ENCODE measurements at places on chromosomes 6 and 20. TPM values are rescaled to one million over a fixed set of nuclear protein-coding genes. Genes with fewer than 3 reads are reported as not detected.

The HFE gene
- polyA plus RNA-seq, result 12.6 TPM

The EPB41L2 gene
- 267 TPM for polyA plus RNA-seq

The MCCD1 gene
- not detected for polyA plus RNA-seq

The SSTR4 gene
- polyA plus RNA-seq, result 0.42 TPM

The GHRH gene
- polyA plus RNA-seq, result not detected

The FAM83C gene
- not detected for polyA plus RNA-seq

The EYA2 gene
- polyA plus RNA-seq, result 0.77 TPM

The HEY2 gene
- polyA plus RNA-seq, result 1.6 TPM

The JAG1 gene
- 52.4 TPM for polyA plus RNA-seq

The ELOVL2 gene
- polyA plus RNA-seq, result 6.5 TPM

The LST1 gene
- polyA plus RNA-seq, result 4.4 TPM

The TRIM40 gene
- polyA plus RNA-seq, result 0.14 TPM

The GLYATL3 gene
- polyA plus RNA-seq, result not detected

The TP53TG5 gene
- polyA plus RNA-seq, result 2.0 TPM

GRCh38 chr6:43187821-43188220 lies 5.8 kb downstream of the CUL9 start:
- DNase-seq, result no peak
- no peak overlapping the region for H3K4me3 ChIP-seq
- H3K27ac ChIP-seq, result no peak overlapping the region
- no peaks in the 10 kb centered on the region for H3K27me3 ChIP-seq
- H3K4me1 ChIP-seq, result peaks cover 11% of the 10 kb centered on the region

- H3K36me3 ChIP-seq, result no peaks in the 10 kb centered on the region
- DNase-seq, result no peak
- H3K4me1 ChIP-seq, result no peaks in the 10 kb centered on the region
- H3K27ac ChIP-seq, result no peak overlapping the region
- H3K4me3 ChIP-seq, result no peak overlapping the region
These were observed 69.8 kb upstream of the SLC35F1 start for GRCh38 chr6:117837261-117837660.

DNA sequence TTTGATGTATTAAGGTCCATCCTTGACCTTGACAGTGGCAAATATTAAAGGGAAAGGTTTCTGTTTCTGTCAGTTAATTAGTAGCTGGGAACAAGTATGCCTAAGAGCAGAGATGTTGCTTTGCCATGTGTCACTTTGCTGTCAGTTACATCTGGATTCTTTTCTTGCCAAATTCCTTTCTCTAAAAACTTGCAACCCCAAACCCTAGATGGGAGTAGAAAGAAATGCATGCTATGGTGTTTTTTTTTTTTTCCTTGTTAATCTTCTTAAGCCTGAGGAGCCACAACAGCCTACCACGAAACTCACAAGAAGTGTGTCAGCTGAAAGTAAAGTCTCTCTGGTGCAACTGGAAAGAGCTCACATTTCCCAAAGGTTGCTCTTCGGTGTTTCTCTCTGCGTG lies 18.0 kb upstream of the CLDN20 start:
- no peak for DNase-seq
- no peaks in the 10 kb centered on the region for H3K36me3 ChIP-seq
- no peaks in the 10 kb centered on the region for H3K4me1 ChIP-seq
- no peak overlapping the region for H3K4me3 ChIP-seq
- no peak overlapping the region for H3K27ac ChIP-seq

GRCh38 chr20:46731770-46732169 lies 22.3 kb downstream of the SLC2A10 start:
- H3K36me3 ChIP-seq, result no peaks in the 10 kb centered on the region
- H3K4me1 ChIP-seq, result no peaks in the 10 kb centered on the region
- no peaks in the 10 kb centered on the region for H3K27me3 ChIP-seq
- no peak for DNase-seq

- H3K27ac ChIP-seq, result no peak overlapping the region
- no peak for DNase-seq
- H3K36me3 ChIP-seq, result no peaks in the 10 kb centered on the region
- no peaks in the 10 kb centered on the region for H3K4me1 ChIP-seq
These were observed 24.3 kb upstream of the LRFN2 start for GRCh38 chr6:40611434-40611833.

DNA sequence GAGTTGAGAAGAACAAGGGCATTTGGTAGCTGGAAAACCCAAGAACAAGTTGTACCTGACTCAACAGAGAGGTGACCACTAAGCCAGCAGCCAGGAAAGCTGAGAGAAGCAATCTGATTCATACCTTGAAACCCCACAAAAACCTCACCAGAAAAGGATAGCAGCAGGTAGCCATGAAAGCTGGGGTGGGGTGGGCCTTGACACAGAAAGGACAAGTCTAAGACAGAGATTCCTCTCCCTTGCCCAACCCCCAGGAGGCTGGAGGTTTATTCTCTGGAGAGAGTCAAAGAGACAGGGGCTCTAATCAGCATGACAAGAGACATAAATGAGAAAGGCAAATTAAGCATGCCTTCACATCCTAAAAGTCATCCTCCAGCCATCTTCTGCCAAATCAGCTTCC lies 151.7 kb upstream of the DST start:
- DNase-seq, result no peak
- no peak overlapping the region for H3K4me3 ChIP-seq
- no peaks in the 10 kb centered on the region for H3K27me3 ChIP-seq
- no peaks in the 10 kb centered on the region for H3K4me1 ChIP-seq
- H3K36me3 ChIP-seq, result no peaks in the 10 kb centered on the region

GRCh38 chr20:58092871-58093270 lies 135.6 kb downstream of the ANKRD60 start:
- H3K4me3 ChIP-seq, result no peak overlapping the region
- no peak for DNase-seq
- no peaks in the 10 kb centered on the region for H3K36me3 ChIP-seq
- no peak overlapping the region for H3K27ac ChIP-seq
- H3K27me3 ChIP-seq, result no peaks in the 10 kb centered on the region

- DNase-seq, result no peak
- no peak overlapping the region for H3K4me3 ChIP-seq
- H3K4me1 ChIP-seq, result no peaks in the 10 kb centered on the region
These were observed 396.7 kb downstream of the SYNE1 start for GRCh38 chr6:152240436-152240835.

DNA sequence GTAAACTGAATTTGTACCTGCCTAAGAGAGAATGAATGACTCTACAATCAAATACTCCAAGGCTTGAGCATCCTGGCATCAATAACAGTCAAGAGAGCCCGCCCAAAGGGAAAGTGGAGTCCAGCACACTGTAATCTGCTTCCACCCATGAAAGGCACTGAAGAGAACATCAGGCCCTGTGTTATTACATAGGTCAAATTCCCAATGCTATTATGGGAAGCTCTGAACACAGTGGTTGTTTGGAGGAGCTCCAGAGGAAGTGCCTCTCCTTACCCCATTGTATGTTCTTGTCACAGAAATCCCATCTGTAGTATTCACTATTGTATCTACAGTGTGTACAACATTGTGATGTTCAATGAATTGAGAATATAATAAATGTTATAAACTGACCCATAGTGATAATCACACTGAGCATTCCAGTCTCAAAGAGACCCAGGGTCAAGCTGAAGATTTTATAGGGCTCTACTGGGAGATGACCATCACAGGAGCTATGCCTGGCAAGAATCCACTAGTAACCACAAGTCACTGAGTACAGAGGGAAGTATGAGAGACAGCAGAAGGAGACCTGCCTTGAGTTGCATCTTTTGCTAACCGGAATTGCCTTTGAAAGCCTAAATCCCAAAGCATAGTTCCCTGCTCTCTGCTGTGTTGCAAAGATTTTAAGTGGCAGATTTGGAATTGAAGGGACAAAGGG lies 446.7 kb downstream of the GJA1 start:
- no peak overlapping the region for H3K27ac ChIP-seq
- no peak for DNase-seq
- no peaks in the 10 kb centered on the region for H3K36me3 ChIP-seq
- no peaks in the 10 kb centered on the region for H3K27me3 ChIP-seq

GRCh38 chr20:939606-940005 lies 23.5 kb upstream of the ANGPT4 start:
- no peak overlapping the region for H3K4me3 ChIP-seq
- H3K36me3 ChIP-seq, result no peaks in the 10 kb centered on the region
- no peak overlapping the region for H3K27ac ChIP-seq
- no peaks in the 10 kb centered on the region for H3K4me1 ChIP-seq
- peaks cover 17% of the 10 kb centered on the region for H3K27me3 ChIP-seq
- DNase-seq, result no peak

GRCh38 chr6:105644073-105644489 lies 241.2 kb upstream of the PREP start:
- H3K4me1 ChIP-seq, result no peaks in the 10 kb centered on the region
- no peaks in the 10 kb centered on the region for H3K36me3 ChIP-seq
- no peak for DNase-seq
- H3K4me3 ChIP-seq, result no peak overlapping the region
- no peaks in the 10 kb centered on the region for H3K27me3 ChIP-seq
- no peak overlapping the region for H3K27ac ChIP-seq

- DNase-seq, result no peak
These were observed 38.5 kb downstream of the SOD2 start for GRCh38 chr6:159654483-159655098.

DNA sequence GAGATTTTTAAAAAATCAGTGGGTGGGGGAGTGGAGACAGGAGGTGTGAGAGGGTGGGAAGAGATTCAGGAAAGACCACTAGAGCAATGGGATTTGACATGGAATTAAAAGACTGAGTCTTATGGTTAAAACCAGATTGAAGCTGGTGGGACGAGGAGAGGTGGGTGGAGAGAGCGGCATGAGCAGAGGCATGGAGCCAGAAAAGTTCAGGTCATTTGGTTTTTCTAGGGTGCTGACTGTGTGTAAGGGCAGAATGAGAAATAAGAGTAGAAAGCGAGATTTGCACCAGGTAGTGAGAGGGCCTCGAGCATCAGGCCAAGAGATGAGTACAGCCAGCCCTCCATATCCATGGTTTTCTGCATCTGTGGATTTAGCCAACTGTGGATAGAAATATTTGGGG lies 121.3 kb downstream of the TCP11 start:
- H3K27ac ChIP-seq, result peak overlapping the region; percentile 83
- no peak overlapping the region for H3K4me3 ChIP-seq
- peaks cover 63% of the 10 kb centered on the region for H3K4me1 ChIP-seq
- H3K27me3 ChIP-seq, result no peaks in the 10 kb centered on the region
- H3K36me3 ChIP-seq, result no peaks in the 10 kb centered on the region
- DNase-seq, result no peak

GRCh38 chr20:21490105-21490504 lies 23.8 kb downstream of the NKX2-2 start:
- H3K4me1 ChIP-seq, result no peaks in the 10 kb centered on the region
- peaks cover 43% of the 10 kb centered on the region for H3K27me3 ChIP-seq
- no peak for DNase-seq
- no peak overlapping the region for H3K4me3 ChIP-seq
- no peaks in the 10 kb centered on the region for H3K36me3 ChIP-seq
- H3K27ac ChIP-seq, result no peak overlapping the region

DNA sequence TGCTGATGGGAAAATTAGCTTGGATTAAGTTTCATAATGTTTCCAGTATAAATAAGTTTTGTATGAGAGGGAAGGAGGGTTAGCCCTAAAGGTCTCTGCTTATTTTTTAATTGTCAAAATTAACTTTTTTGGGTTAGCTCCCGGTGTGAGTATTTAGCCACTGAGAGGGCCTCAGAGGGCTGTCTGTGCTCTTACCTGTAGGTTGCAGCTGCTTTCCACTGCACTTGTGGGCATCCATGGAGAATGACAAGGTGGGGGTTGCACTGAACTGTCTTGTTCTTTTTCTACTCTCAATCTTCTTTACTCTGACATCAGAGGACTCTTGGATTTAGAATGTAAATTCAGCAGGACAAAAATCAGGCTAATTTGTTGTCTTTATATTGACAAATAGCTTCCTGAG lies 81.4 kb downstream of the CD164 start:
- no peaks in the 10 kb centered on the region for H3K36me3 ChIP-seq
- no peak overlapping the region for H3K27ac ChIP-seq
- no peak for DNase-seq
- H3K4me3 ChIP-seq, result no peak overlapping the region
- peaks cover 13% of the 10 kb centered on the region for H3K4me1 ChIP-seq

- no peak overlapping the region for H3K4me3 ChIP-seq
- no peaks in the 10 kb centered on the region for H3K27me3 ChIP-seq
- no peak for DNase-seq
- no peaks in the 10 kb centered on the region for H3K36me3 ChIP-seq
- no peaks in the 10 kb centered on the region for H3K4me1 ChIP-seq
- no peak overlapping the region for H3K27ac ChIP-seq
These were observed 126.8 kb upstream of the SLC35B3 start for GRCh38 chr6:8562125-8562524.

DNA sequence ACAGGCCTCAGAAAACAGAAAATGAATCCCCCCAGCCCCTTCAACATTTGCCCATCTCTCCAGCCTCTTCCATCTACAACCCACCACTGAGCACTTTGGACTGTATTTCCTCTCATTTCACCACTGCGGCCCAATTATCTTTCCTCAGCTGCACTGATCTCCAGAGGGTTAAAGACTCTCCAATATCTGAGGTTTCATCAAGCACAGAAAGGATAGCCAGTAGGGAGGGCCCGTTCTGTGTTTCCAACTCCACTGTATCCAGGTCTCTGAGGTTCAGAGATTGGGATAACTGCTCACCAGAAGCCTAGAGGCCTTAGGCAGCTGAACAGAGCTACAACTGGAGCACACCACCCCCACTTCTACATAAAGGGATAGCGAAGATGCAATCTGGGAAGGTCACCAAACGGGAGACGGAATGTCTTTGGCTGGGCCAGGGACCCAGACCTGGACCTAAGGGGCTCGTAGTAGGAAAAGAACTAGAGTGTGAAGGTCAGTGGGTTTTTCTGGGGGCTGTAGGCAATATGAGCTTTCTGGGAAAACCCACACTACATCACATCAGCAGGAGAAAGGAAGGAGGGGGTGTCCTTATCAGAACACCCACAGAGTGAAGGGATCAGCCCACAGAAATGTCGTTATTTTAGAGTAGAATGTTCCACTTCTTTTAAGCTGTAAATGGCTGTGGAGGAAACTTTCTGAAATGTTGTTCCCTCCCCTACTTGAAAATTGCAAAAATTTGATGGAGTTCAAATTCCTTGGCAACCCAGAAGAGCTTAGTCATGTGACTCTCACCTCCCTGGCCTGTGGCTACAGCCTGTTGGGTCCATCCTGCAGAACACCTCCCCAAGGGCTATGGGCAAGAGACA lies 7.3 kb downstream of the KCNK5 start:
- H3K27ac ChIP-seq, result no peak overlapping the region
- H3K4me1 ChIP-seq, result peaks cover 79% of the 10 kb centered on the region
- DNase-seq, result peak; percentile 22
- no peaks in the 10 kb centered on the region for H3K36me3 ChIP-seq
- no peak overlapping the region for H3K4me3 ChIP-seq

GRCh38 chr6:12884983-12885382 lies 168.4 kb downstream of the PHACTR1 start:
- H3K27me3 ChIP-seq, result peaks cover 41% of the 10 kb centered on the region
- H3K4me3 ChIP-seq, result no peak overlapping the region
- no peaks in the 10 kb centered on the region for H3K4me1 ChIP-seq
- H3K36me3 ChIP-seq, result no peaks in the 10 kb centered on the region
- no peak for DNase-seq

Measured in left lung (tissue), 14 donors.